ENCODE measurements at places on chromosomes 6 and 20.

DNA sequence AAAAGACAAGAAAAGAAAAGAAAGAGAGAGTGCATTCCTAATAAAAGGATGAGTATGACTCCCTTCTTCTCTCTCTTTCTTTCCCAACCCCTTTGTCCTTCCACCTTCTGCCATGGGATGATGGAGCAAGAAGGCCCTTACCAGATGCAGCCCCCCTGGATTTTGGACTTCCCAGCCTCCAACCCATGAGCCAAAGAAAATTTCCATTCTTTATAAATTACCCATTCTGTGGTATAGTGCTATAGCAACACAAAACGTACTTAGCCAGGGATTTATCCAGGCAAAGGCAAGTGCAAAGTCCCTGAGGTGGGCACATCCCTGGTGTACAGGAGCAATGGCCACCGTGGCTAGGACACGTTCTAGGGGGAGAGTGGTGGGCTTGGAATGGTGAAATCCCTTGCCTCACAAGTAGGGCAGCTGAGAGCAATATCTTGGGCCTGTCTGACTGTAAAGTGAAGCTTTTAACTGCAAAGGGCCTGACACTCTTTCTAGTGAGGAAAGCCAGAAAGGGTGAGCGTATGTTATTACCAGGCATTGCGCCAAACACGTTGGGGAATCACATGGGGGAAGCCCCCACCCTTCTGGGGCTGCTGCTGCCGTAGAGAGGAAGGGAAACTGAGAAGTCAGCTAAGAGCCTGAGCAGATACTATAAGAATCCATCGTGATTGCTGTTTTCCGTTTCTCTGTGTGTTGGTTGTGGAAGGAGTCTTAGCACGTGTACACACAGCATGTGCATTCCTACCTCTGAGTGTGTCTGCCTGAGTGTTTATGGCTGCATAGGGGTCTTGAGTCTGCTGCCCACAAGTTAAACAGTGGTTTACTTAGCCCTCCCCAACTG is 50.7 kb upstream of the SIRPA start:
- no peak for DNase-seq

GRCh38 chr6:69895396-69895795 is 29.0 kb downstream of the COL19A1 start:
- DNase-seq, result no peak

DNA sequence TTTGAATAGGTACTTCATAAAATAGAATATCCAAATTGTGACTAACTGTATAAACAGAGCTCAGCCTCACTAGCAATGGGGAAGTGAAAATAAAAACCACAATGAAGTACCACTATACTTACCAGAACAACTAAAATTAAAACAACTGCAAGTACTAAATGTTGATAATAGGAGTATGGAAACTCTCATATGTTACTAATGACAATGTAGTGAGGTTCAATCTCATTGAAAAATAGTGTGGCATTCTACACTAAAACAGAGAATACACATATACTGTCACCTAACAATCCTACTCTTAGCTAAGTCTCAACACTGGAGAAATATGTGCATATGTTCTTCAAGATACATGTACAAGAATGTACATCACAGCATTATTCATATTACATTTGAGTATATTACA is 132.0 kb upstream of the CARMIL1 start:
- DNase-seq, result no peak

DNA sequence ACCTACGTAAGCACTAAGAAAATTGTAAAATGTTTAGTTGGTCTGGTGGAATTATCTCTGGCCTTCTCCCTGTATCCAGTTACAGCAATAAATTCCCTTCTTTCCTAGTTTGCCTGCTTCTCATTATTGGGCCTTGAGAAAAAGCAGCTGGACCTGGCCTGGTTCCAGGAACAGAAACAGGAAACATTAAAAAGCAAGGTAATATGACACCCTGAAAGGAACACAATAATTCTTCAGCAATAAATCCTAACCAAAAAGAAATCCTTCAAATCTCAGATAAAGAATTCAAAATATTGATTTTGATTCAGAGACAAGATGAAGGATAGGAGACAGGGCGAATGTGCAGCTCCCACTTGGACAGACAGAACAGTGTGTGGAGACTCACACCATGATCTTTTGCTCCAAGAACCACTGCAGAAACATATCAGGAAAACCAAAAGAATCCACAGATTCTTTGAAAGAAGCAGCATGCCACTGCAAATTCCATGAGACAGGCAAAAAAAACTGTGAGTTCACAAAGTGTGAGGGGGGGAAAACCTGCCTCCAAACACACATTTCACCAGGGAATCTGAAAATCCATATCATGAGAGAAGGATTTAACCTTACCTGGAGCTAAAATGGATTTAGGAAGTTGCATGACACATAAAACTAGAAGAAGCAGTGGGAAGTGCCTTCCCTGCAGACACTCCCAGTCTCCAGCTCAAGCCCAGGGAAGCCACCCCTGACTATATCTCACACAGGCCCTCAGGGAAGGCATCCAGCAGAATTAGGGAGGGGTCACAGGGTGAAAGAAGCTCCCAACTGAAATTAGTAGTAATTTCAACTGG is 28.9 kb downstream of the TREM1 start:
- peak; percentile 17 for DNase-seq

GRCh38 chr20:17620371-17621228 is 50.7 kb downstream of the DSTN start:
- no peak for DNase-seq
